Body of pancreas (tissue), 4 donors: ENCODE measurements at places on chromosomes 3 and 15.

- peak; percentile 74 for DNase-seq
- peak overlapping the region; percentile 74 for H3K27ac ChIP-seq
- H3K36me3 ChIP-seq, result no peaks in the 10 kb centered on the region
- H3K27me3 ChIP-seq, result no peaks in the 10 kb centered on the region
These were observed 528 bp downstream of the LPCAT4 start for GRCh38 chr15:34366271-34367065.

DNA sequence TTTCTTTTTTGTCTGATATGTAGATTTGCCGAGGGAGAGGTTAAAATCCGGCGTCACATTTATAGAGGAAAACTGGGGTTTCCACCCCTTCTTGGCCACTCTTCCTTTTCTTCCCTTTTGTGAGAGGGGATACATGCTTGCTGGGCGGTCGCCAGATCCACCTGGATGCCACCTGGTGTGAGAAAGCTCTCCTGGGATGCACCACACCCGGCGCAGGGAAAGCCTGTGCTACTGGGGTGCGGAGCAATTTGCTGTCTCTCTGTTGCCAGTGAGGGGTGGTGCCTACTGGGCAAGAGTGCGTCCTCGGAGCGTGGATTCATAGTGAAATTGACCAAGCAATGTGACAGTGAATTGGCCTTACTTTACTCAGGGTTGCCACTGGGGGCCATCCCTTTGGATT, 2.5 kb upstream of the RGMA start:
- no peak overlapping the region for H3K27ac ChIP-seq
- no peaks in the 10 kb centered on the region for H3K27me3 ChIP-seq
- peaks cover 27% of the 10 kb centered on the region for H3K4me1 ChIP-seq
- no peak overlapping the region for H3K4me3 ChIP-seq
- no peak for DNase-seq

DNA sequence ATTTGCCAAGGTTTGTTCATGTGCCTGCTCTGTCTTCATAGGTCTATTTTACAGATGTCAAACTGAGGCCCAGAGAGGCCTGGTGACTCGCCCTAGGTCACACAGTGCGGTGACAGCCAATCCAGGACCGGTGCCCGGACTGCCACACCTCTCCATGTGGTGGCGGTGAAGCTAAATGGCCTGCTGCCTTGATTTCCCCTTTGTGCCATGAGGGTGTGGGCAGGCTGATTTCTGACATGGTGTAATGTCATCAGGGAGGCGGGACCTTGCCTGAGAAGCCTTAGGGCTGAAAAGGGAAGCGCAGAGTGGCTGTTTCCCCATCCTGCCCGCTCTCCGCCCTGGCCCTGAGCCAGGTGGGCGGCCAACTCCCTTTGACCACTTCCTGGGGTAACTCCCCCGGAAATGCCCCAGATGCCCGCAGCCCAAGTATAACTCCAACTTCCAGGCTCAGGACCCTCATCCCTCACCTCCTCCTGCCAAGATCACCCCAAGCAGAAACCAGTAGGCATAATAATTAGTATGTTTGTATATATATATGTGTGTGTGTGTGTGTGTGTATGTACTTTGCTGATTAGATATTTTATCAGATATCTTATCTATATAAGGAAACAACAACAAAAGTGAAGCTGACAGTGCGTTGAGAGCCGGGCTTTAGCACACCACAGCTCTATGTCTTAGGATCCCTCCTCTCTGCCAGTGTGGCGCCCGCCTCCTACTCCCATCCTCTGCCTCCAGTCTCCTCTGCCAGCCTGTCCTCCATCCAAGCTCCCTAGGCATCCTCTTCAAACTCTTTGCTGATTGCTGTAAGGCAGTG, 63.9 kb downstream of the IQSEC1 start:
- H3K4me1 ChIP-seq, result no peaks in the 10 kb centered on the region
- peak overlapping the region; percentile 51 for H3K27ac ChIP-seq
- no peak overlapping the region for H3K4me3 ChIP-seq
- no peaks in the 10 kb centered on the region for H3K27me3 ChIP-seq
- no peaks in the 10 kb centered on the region for H3K36me3 ChIP-seq

DNA sequence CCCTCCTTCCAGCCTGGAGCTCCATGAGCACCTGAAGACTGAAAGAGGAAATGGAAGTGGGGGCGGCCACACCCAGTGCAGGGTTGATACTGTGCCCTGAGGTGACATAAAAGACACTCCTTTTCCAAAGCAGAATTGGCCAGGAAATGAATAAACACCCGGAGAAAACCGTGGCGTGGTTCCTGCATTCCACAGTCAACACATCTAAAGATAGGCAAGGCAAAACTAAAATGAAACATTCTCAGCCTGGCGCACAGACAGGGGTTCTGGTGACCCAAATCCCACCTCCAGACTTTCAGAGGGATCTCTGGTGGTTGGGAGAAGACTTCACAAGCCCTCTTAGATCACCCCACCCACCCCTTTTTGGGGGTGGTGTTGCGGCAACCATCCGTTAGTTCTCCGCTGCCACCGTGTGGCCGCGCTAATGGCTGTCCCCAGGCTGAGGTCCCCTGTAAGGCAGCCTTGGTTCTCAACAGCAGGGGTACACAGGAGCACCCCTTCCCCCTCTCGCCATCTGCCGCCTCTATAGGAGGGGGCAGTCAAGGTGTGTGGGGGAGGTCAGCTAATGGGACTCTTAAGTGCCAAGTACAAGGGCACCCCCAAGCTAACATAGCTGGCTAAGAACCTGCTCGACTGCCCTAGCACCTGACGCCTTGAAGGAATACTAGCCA, 2.5 kb upstream of the MST1R start:
- no peaks in the 10 kb centered on the region for H3K27me3 ChIP-seq
- no peaks in the 10 kb centered on the region for H3K36me3 ChIP-seq
- peak; percentile 63 for DNase-seq
- no peak overlapping the region for H3K4me3 ChIP-seq
- peaks cover 44% of the 10 kb centered on the region for H3K4me1 ChIP-seq
- peak overlapping the region; percentile 70 for H3K27ac ChIP-seq

DNA sequence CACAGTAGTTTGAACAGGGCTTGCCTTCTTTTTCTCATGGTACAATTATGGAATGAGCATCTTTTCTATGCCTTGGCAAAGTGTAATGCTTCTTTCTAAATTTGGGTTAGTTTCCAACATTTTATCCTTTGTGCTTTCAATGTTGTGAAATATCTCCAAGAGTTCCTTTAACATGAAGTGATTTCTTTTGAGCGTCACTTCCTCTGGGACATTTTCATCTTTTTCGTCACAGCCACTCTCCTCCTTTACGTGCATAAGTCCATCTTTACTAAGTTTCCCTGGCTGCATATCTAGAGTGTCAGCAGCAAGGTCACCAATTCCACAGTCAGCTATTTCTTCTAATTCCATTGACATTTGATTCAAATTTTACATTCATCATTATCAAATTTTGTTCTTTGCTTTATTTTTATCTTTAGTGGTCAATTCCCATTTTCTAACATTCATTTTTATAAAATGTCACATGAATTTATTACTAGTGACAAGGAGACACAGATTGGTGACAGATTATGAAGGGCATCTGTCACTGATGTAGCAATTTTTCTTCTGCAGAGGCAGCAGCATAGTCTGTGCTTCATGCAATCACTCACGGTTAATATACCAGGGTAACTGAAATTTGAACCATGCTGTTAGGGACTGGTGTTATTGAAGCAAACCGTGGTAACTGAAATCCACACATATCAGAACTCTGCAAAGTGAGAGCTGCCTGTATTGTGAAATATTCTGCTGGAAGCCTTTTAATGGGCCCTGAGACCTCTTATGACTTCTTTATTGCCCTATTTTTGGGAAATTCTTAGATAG, 126.5 kb upstream of the THBS1 start:
- H3K27ac ChIP-seq, result peak overlapping the region; percentile 31
- no peaks in the 10 kb centered on the region for H3K27me3 ChIP-seq
- no peak overlapping the region for H3K4me3 ChIP-seq
- peaks cover 22% of the 10 kb centered on the region for H3K4me1 ChIP-seq
- DNase-seq, result peak; percentile 33
